ENCODE measurements at places on chromosomes 12 and 14.

DNA sequence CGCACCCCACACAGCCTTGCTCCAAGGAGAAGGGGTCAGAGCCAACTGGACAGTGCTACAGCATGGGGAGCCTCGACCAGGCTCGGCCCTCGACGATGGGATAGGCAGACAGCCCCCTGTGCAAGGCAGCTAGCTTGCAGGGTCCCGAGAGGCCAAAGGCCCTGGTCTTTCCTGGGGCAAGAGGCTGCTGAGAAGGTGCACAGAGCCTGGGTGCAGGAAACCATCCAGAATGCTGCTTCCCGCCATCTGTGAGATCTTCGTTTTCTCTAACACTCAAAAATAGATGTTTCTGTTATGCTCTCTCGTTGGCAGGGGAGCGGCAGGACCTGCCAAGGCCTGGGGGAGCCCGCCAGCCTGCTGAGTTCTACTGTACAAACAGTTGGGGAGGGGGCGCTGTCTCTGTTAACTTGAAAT, 168.0 kb upstream of the RTL1 start:
- no peak for DNase-seq

GRCh38 chr12:114982760-114983159, 298.8 kb upstream of the TBX3 start:
- peak; percentile 5 for DNase-seq

DNA sequence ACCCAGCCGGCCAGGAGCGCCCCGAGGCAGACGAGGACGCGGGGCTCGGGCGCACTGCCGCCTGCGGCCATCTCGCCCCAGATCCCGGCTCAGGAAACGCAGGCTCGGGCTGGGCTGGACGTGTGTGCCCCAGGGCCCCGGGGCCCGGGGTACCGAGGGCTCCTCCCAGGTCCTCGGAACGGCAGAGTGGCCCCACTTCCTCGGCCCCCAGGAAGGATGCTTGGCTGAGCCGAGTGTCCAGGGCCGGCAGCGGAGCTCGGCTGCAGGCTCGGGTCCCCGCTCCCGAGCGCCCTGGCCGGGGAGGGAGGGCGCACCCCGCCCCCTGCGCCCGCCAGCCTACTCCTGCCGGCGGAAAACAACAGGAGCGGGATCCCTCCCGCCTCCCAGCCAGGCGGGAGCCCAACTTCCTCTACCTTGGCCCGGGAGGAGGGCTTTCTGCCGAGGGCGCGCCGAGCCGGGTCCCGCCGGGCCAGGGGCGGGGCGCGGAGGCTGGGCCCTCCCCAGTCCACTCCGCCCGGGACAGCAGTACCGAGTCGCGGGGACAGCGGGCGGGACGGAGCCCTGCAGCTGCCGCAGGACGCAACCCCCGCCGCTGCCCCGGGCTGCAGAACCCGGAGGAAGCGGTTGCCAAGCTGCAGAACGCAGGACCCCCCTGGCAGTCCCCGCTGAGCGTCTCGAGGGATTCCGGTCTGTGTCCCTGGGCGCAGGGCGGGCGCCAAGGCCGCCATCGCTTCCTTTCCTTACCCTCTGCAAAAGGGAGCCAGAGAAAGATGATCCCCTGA, at the start of gene VSIG10:
Gene VSIG10 (minus strand): TSS at position 411 of the 782 bp plus-strand sequence. CDS start 340 bp downstream, at position 71.
- peak; percentile 68 for DNase-seq

- DNase-seq = no peak
These were observed 10.5 kb upstream of the BLTP3B start for GRCh38 chr12:100153131-100153530.

DNA sequence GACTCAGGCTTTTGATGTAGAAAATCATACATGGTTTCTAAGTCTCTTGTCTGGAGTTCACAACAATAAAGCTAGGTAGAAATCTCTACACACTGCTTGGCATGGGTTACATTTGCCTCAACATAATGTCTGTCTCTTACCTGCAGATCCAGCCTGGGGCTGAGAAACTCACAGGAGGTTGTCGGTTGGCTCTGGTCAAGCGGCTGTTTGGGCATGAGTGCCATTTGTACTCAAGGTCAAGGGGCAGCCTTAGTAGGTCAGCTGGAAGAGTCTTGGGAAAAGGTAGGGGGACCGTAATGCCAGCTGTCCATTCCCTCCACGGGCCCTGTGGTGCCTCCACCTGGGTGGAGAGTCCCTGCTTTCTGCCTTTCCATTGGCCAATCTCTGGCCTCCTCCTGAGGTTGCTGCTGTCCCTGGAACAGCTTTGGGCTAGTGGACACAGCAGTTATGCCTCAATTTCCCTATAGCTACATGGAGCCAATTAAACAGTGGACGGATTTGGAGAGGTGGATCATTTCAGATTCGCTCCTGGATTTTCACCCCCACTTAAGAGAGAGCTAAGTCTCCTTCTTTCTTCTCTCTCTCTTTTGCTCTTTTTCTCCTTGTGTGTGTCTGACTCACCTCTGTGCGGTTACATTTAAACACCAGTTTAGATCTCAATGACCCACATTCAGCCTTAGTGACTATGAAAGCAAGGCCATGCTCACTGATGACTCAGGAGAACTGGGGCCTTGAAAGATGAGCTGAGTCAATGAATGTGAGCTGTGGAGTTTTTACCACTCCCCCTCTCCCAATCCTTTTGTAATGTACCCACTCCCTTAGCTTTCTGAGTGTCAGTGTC, 132.8 kb upstream of the HIF1A start:
- peak; percentile 100 for DNase-seq

- no peak for DNase-seq
These were observed 451.4 kb upstream of the PDE3A start for GRCh38 chr12:19916974-19917373.

- no peak for DNase-seq
These were observed 229.1 kb upstream of the PELI2 start for GRCh38 chr14:55889124-55889523.

GRCh38 chr14:67221248-67221981, 19.8 kb upstream of the PALS1 start:
- DNase-seq = peak; percentile 87

GRCh38 chr12:45125997-45126396, 75.1 kb upstream of the DBX2 start:
- no peak for DNase-seq

- DNase-seq = no peak
These were observed 15.2 kb downstream of the PDE6H start for GRCh38 chr12:14988035-14988434.

- DNase-seq = no peak
These were observed 10.7 kb upstream of the LYZ start for GRCh38 chr12:69337311-69338090.

GRCh38 chr12:110373025-110373424, 30.5 kb downstream of the ANAPC7 start:
- no peak for DNase-seq

- peak; percentile 88 for DNase-seq
These were observed 674 bp downstream of the VDR start for GRCh38 chr12:47903927-47904712.

DNA sequence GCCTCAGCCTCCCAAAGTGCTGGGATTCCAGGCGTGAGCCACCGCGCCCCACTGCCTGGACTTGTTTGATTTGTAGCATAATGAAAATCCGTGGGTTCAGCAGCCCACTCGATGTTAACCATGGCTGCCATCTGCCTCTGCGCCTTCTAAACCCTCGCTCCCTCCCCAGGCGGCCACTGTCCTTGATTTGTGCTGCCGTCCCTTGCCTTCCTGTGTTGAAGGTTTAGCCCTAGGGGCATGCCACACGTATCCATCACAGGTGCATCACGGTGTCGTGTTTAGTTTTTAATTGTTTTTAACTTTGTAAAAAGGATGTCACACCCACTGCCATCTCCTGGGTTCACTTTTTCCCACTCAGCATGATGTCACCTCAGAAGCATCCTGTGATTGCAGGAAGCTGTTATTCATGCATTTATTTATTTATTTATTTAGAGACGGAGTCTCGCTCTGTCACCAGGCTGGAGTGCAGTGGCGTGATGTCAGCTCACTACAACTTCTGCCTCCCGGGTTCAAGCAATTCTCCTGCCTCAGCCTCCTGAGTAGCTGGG, 24.5 kb upstream of the ULK1 start:
- DNase-seq = peak; percentile 89

- DNase-seq = no peak
These were observed 5.4 kb downstream of the IFFO1 start for GRCh38 chr12:6550294-6551062.

GRCh38 chr12:131102493-131102931, 148.8 kb downstream of the ADGRD1 start:
- DNase-seq = no peak

DNA sequence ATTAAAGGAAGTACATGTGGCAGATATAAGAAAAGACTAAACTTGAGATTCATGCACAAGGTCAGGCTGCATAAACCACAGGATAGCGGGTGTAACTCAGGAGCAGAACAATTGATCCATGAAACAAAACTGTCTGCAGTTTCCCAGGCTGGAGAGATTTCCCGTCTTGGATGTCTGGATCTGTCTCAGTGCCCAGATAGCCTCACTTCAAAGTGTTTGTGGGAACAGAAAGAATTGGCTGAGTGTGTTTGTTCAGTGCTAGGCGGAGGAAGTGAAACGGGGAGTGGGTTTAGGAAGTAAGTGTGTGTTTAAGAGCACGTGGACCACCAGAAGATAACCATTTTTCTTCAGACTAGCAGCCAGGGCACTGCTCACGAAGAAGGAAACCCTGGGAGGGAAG, 1.4 kb upstream of the RNASE10 start:
- DNase-seq = no peak

DNA sequence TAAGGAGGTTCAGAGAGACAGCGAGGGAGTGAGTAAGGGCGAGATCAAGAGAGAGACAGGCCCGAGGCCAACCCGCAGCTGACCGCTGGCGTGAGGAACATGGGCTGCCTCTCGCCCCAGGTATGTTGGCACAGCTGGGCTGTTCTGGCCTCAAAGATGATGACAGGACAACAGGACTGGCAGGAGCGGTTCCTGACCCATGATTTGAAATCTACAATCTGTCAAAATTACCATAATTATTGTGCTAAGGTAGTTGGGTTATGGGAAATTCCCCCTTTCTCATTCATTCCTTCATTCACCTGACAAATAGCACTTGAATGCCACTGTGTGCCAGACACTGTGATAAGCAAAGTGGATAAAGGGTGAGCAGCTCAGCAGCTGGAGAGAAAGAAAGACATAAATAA, 5.1 kb upstream of the ENDOU start:
- no peak for DNase-seq

- no peak for DNase-seq
These were observed 26.5 kb downstream of the NUAK1 start for GRCh38 chr12:106112145-106112821.

DNA sequence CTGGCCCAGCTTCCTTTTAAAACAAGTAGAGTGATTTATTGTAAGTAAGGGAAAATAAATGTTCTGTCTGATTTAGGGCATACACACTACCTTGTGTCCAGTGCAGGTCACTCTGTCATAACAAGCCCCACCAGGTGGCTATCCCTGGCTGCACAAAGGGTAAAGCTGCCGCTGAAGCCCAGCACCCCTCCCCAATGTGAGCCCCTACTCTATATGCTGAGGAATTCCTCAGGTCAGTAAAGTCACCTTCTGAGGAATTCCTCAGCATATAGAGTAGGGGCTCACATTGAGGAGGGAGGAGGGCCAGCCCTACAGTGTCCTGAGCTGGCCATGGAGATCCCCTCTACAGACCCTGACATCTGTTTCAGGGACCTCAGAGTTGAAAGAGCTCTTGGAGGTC, 67.2 kb downstream of the TBC1D30 start:
- DNase-seq = no peak

DNA sequence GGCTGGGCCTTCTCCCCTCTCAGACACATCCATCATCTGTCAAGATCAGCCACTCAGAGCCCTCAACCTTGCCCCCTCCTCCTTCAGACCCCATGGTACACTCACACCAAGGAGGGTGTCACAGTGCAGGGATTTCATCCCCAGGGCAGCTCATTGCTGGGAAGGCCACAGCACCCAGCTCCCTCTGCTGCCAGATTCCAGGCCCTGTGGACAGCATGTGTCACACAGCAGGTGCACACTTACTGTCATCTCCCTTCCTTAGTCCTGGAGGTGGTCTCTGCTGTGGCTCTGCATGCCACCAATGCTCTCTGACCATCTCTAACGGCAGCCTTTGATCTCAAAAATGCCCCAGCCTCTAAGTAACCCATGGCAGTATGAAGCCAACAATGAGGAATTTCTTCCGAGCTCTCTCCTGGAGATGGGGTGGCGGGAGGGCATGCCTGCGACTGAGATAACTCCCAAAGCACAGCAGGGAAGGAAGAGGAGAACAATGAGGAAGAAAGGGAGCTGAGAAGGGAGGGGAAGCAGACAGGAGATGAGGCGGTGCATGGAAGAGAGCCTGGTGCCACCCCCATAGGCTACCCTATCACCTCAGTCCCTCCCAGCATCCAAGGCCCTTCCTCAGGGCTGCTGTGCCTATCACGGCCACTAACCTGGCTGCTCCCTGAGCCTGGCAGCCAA, 101.0 kb downstream of the SINHCAF start:
- DNase-seq = no peak

DNA sequence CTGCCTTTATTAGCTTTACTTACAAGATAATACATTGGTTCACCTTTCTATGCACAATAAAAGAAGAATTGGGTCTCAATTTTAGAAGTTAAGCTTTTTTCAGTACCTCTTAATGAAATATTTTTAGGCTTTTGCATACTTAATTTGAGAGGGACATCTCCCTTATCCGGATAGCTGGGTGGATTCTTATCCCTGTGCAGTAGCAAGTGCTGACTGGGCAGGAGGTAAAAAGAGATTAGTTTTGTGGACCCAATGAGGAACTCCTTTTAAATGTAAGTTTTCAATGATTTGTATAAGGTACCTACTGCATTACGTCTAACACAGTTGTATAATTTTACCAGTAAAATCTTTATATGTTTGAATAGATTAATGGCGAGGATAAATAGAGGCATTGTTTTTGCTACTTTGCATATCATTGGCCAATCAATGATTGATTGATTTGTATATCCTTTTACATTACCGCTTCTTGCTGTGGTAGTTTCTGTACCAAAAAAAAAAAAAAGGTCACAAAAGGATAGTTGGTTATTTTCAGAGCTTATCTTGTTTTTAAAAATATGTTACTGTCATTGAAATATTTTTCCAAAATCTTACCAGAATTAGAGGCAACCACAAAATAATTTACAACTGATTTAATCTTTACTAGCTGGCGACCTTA, 2.2 kb downstream of the CPSF6 start:
- no peak for DNase-seq

- DNase-seq = peak; percentile 54
These were observed 5.7 kb upstream of the NOS1 start for GRCh38 chr12:117367006-117367638.

DNA sequence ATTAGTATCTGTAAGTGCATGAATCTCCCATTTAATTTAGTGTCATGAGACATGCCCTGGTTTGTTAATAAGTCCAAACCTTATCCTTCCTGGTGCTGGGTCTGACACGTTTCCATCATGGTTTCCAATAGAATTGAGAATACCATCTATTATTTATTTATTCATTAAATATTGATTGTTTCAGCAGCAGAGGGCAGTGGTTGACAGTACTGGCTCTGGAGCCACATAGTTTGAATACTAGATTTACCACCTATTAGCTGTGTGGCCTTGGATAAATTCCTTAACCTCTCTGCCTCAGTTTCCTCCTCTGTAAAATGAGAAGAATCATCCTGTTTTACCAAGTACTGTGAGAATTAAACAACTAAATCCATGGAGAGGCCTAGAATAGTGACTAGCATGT, 941 bp upstream of the STAB2 start:
- no peak for DNase-seq

- DNase-seq = peak; percentile 78
These were observed 32.4 kb downstream of the LTBP2 start for GRCh38 chr14:74579447-74580274.

GRCh38 chr14:67468378-67468730, 20.2 kb downstream of the TMEM229B start:
- DNase-seq = no peak

- no peak for DNase-seq
These were observed 18.3 kb downstream of the MTRFR start for GRCh38 chr12:123251403-123252076.

- DNase-seq = no peak
These were observed 105.2 kb downstream of the DICER1 start for GRCh38 chr14:95052016-95052585.
